ENCODE measurements at places on chromosomes 1 and 21. TPM values are rescaled to one million over a fixed set of nuclear protein-coding genes. Genes with fewer than 3 reads are reported as not detected.

DNA sequence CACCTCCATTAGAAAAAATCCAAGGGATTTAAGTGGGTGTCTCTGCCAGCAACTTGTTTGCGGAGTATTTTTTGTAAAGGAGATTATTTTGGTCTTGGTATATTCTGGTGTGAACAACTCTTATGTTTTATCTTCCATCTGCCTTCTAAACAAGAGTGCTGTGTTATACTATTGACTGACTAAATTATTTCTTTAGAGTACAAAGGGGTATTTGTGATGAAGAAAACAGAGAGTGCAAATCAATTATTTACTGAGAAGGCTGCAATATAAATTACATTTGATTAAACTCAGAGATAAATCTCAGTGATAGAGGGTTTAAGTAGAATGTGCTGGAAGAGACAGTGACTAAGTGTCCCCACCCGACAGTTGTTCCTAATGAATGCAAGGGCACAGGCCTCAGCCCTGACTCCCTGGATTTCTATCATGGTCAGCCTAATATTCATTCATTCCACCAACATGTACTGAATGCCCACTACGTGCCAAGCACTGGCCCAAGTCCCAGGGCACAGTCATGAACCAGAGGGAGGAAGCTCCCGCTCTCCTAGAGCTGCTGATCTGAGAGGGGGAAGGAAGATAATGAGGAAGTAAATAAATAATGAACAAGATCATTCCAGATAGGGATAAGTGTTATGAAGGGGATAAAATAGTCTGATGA, 196.9 kb upstream of the C8B start:
- no peaks in the 10 kb centered on the region for H3K4me1 ChIP-seq
- no peaks in the 10 kb centered on the region for H3K36me3 ChIP-seq
- no peaks in the 10 kb centered on the region for H3K27me3 ChIP-seq
- no peak for DNase-seq
- no peak overlapping the region for H3K4me3 ChIP-seq
- no peak overlapping the region for H3K27ac ChIP-seq

GRCh38 chr1:239987103-239987745, 104.5 kb upstream of the FMN2 start:
- peaks cover 2% of the 10 kb centered on the region for H3K27me3 ChIP-seq
- no peak for DNase-seq
- no peak overlapping the region for H3K27ac ChIP-seq
- no peaks in the 10 kb centered on the region for H3K36me3 ChIP-seq
- no peaks in the 10 kb centered on the region for H3K4me1 ChIP-seq

- no peaks in the 10 kb centered on the region for H3K4me1 ChIP-seq
- H3K27me3 ChIP-seq = no peaks in the 10 kb centered on the region
- H3K36me3 ChIP-seq = no peaks in the 10 kb centered on the region
- no peak overlapping the region for H3K4me3 ChIP-seq
Observed at GRCh38 chr1:156551066-156551643, 21.2 kb downstream of the IQGAP3 start.

GRCh38 chr1:87329051-87329525, 408 bp downstream of the LMO4 start:
- no peaks in the 10 kb centered on the region for H3K27me3 ChIP-seq

GRCh38 chr1:111199329-111199728, 1.1 kb downstream of the DENND2D start:
- no peak for DNase-seq
- H3K4me3 ChIP-seq = peak overlapping the region; percentile 90
- H3K4me1 ChIP-seq = peaks cover 72% of the 10 kb centered on the region
- H3K36me3 ChIP-seq = peaks cover 12% of the 10 kb centered on the region
- H3K27ac ChIP-seq = peak overlapping the region; percentile 76

EDN2 gene
- total RNA-seq = not detected

CFH gene
- total RNA-seq = 2.0 TPM

TSPAN1 gene
- 0.54 TPM for total RNA-seq

KANK4 gene
- total RNA-seq = not detected

DNA sequence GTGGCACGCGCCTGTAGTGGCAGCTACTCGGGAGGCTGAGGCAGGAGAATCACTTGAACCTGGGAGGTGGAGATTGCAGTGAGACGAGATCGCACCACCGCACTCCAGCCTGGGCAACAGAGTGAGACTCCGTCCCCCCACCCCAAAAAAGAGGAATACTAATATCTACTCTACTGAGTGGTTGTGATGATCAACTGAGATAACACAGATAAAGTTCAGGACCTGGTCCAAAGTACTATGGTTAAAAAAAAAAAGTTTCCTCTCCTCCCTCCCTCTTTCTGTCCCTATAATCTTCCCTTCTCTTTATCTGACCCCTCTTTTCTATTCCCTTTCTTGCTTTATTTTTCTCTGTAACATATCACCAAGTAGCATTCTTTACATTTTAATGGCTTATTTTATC, 4.0 kb upstream of the RORC start:
- no peak for DNase-seq
- H3K4me3 ChIP-seq = no peak overlapping the region
- peak overlapping the region; percentile 38 for H3K27ac ChIP-seq
- H3K27me3 ChIP-seq = no peaks in the 10 kb centered on the region
- peaks cover 85% of the 10 kb centered on the region for H3K4me1 ChIP-seq

- H3K4me3 ChIP-seq = no peak overlapping the region
- H3K27ac ChIP-seq = no peak overlapping the region
- peaks cover 2% of the 10 kb centered on the region for H3K27me3 ChIP-seq
- no peak for DNase-seq
Observed at GRCh38 chr1:5849550-5849949, 142.7 kb downstream of the NPHP4 start.

TTC39A gene
- total RNA-seq = not detected

GRCh38 chr1:112344754-112345423, 51.1 kb upstream of the CTTNBP2NL start:
- peaks cover 2% of the 10 kb centered on the region for H3K27me3 ChIP-seq
- DNase-seq = peak; percentile 60
- no peaks in the 10 kb centered on the region for H3K36me3 ChIP-seq
- H3K4me1 ChIP-seq = peaks cover 14% of the 10 kb centered on the region
- no peak overlapping the region for H3K27ac ChIP-seq

DNA sequence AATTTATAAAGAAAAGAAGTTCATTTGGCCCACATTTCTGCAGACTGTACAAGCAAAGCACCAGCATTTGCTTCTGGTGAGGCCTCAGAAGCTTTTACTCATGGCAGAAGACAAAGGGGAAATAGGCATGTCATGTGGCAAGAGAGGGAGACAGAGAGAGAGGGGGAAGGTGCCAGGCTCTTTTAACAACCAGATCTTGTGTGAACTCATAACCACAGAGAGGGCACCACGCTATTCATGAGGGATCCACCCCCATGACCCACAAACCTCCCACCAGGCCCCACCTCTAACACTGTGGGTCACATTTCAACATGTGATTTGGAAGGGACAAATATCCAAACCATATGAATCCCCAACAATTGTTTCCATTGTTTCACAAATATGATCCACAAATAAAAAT, 467.9 kb downstream of the SIPA1L2 start:
- H3K4me3 ChIP-seq = no peak overlapping the region
- H3K27ac ChIP-seq = no peak overlapping the region
- H3K4me1 ChIP-seq = no peaks in the 10 kb centered on the region
- no peaks in the 10 kb centered on the region for H3K27me3 ChIP-seq
- DNase-seq = no peak

WRAP73 gene
- 44.9 TPM for total RNA-seq

DNA sequence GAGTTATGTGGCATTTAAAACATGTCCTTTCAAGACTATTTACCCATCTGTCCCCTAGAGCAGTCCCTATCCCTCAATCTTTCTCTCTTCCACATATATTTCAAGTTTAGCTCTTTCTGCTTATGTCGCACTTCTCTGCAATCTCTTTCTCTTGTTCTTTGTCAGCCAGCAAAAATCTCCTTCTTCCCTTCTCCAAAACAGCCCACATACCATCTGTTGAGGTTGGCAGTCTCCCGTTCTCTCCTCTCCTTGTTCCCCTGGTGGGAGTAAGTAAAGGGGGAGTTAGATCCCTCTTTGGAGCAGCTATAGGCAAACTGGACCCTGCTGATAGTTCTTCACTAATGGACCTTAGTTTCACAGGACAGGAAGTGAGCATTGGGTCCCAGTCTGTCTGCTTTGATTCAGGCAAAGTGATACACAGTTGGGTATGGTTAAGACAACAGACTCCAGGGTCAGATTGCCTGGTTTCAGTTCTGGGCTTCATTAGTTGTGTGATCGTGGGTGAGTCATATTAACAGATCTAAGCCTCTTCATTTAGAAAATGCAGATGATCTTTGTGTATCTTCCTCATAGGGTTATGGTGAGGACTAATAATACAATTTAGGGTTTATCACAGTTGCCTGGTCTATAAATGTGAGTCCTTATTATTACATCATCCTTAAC, 19.7 kb downstream of the BRINP2 start:
- no peak overlapping the region for H3K4me3 ChIP-seq
- H3K27ac ChIP-seq = no peak overlapping the region
- DNase-seq = no peak

PLXNA2 gene
- 2.6 TPM for total RNA-seq

L1TD1 gene
- not detected for total RNA-seq

DNA sequence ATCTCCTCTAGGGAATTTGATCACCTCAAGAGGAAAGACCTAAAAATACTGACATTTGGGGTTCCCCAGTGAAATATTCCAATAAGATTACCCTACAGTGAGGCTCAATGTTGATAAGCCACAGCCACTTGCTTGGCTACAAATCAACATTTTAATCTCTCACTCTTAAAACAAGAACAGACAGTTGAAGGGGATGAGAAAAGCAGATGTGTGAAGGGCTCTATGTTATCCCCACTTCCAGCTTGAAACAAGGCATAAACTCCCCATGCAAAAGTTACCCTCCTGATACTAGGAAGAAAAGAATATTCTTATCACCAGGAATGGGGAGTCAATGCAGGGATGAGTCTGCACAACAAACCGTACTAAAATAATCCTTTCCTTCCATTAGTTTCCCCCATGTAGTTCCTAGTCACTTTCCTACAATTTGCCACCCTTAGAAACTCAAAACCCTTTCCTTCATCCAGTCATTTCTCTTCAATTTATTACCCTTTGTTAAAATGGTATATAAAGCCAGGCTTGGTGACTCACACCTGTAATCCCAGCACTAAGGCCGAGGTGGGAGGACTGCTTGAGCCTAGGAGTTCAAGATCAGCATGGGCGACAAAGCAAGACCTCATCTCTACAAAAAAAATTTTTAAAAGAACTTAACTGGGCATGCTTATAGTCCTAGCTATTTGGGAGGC, 29.5 kb downstream of the LPGAT1 start:
- no peaks in the 10 kb centered on the region for H3K27me3 ChIP-seq
- no peaks in the 10 kb centered on the region for H3K36me3 ChIP-seq
- DNase-seq = no peak
- H3K27ac ChIP-seq = no peak overlapping the region
- H3K4me3 ChIP-seq = no peak overlapping the region

DNA sequence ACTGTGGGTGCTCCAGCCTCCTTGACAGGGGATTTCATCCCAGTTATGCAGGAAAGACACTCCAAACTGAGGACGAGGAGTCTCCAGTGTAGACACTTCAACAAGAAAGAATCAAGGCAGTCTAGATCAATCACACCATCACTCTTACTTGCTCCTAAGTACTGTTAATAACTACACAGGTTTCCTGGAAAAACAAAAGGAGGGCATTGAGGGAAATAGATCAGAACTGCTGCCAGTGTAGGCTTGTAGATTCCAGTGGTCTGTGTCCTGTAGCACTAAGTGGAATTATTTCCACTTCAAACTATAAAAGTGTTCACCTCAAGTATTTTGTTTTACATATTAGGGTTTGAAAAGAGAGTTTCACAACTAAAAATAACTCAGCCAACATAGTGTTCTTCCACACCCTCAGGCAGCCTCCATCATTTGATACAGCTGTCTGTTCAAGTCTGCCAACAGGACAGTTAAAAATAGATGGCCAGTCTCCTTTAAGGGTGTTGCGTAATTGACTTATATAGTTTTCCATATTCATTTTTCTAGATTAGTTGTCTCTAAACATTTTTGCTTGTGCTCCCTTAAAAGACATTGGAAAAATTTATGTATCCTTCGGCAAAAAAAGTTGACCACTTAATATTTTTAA, 32.0 kb upstream of the AGL start:
- H3K36me3 ChIP-seq = no peaks in the 10 kb centered on the region
- no peaks in the 10 kb centered on the region for H3K27me3 ChIP-seq
- H3K4me3 ChIP-seq = no peak overlapping the region
- H3K27ac ChIP-seq = no peak overlapping the region
- no peak for DNase-seq
- peaks cover 3% of the 10 kb centered on the region for H3K4me1 ChIP-seq

GRCh38 chr1:165376041-165376810, 19.7 kb upstream of the LMX1A start:
- no peak overlapping the region for H3K27ac ChIP-seq
- H3K4me3 ChIP-seq = peak overlapping the region; percentile 32
- peaks cover 14% of the 10 kb centered on the region for H3K4me1 ChIP-seq
- H3K27me3 ChIP-seq = peaks cover 42% of the 10 kb centered on the region
- no peaks in the 10 kb centered on the region for H3K36me3 ChIP-seq
- DNase-seq = no peak

- H3K4me1 ChIP-seq = no peaks in the 10 kb centered on the region
- no peak overlapping the region for H3K4me3 ChIP-seq
- no peaks in the 10 kb centered on the region for H3K36me3 ChIP-seq
- DNase-seq = no peak
- no peaks in the 10 kb centered on the region for H3K27me3 ChIP-seq
- no peak overlapping the region for H3K27ac ChIP-seq
Observed at GRCh38 chr1:59541161-59541560, 244.3 kb downstream of the FGGY start.

Measured in T-cell (primary cell).